ENCODE measurements at places on chromosomes 2 and 18.
A peak's percentile ranks its signal among the peaks of the same experiment; 100 is the strongest.

DNA sequence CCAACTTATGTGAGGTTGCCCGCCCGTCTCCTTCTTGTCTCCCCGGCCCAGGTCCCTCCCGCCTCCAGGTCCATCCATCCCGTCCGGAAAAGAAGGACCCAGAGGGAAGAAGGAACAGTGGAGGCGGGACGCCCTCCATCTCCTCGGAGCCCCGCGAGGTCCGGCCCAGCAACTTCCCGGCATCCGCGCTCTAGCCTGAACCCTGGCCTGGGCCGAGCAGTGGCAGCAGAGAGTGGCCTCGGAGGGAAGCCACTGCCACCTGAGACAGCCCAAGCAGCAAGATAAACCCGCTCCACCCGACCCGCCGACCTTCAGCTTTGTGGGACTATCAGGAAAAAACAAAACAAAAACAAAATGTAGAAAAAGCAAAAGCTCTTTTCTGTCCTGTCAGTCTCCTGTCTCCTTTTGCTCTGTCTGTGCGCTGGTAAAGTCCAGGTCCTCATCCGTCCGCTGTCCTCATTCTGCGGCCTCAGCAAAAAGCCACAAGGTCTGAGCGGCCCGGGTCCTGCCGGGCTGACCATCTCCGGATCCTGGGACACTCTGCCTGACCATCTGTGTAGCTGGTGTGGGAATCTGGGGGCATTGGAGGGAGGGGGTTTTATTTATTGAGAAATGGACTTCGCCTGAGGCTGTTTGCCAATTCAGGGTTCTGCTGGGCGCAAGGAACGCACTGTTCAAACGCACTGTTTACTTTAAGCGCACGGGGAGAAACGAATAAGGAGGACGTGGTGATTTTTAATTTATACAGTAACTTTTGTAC, 3.1 kb downstream of the DLX1 start:
- DNase-seq = peak; percentile 5

GRCh38 chr2:119338272-119338671, 28.4 kb downstream of the C2orf76 start:
- no peak for DNase-seq

DNA sequence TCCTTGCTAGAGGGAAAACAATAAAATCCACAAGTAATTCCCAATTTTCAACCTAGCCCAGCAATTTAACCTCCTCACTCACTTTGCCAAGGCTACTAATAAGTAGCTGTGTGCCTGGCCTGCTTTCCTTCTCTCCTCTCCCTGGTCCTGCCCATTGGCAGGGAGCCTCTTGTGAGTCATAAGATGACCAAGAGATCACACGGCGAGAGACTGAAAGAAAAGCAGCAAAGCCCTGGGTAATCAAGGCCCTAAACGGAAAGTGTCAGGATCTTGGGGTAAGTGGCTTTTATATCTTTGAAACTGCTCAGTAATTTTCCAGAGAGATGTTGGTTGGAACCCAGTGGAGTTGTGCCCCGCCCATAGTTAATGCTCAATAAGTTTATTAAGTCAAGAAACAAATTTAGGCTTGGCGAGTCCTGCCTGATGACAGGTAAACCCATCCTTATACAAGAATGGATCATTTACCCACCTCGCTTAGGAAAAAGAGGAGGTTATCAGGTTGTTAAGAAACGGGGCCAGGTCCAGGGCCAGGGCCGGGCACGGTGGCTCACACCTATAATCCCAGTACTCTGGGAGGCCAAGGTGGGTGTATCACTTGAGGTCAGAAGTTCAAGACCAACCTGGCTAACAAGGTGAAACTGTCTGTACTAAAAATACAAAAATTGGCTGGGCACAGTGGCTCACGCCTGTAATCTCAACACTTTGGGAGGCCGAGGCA, 10.0 kb upstream of the ADAM17 start:
- peak; percentile 85 for DNase-seq

DNA sequence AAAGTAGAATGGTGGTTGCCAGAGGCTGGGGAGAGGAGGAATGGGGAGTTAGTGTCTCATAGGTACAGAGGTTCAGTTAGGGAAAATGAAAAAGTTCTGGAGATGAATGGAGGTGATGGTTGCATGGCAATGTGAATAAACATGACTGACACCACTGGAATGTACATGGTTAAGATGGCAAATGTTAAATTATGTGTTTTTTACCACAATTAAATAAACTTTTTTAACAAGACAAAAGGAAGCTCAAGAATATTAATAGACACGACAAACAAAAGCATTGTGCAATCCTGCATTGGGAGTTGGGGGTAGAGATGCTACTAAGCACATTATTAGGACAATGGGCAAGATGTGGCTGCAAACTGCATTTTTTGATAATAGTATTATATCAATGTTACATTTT, 147.7 kb downstream of the TWIST2 start:
- DNase-seq = no peak

DNA sequence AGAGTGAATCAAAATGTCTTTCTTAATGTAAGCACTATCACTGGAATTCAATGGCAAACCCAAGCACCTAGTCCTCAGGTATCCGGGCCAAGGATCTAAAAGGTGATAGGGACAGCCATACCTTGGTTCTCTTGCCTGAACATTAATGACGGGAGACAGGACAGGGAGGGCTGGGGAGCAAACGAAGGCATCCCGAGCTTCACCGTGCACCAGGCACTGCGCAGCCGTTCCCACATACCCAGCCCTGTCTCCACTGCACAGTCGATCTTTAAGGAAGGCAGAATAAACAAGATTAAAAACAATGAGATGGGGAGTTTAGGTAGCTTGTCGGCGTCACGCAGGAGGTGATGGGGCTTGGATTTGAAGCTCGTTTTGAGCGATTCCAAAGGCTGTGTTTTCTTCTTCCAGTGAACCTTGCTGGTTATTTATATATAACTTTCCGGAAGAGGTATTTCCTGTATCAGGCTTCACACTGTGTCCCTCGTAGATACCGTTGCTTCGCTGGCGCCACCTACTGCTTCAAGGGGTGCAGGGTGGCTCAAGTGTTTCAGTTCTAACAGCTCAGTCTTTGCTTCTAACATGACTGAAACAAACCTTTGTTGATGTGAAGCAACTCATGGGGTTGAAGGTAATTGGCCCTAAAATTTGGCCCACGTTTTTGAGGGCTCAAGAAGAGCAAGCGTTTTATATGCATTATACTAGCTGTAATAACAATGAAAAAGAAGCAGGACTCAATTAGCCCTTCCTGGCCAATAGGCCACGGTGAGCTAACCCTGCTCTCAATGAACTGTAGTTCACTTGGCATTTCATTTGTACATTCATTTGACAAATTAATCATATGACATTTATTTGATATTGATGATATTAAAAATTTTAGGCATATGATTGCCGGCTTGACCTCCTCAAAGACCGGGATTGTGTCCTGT, 77.4 kb downstream of the DCDC2C start:
- DNase-seq = peak; percentile 82

- DNase-seq = no peak
These were observed 702.8 kb upstream of the SLC39A10 start for GRCh38 chr2:194954218-194954617.

DNA sequence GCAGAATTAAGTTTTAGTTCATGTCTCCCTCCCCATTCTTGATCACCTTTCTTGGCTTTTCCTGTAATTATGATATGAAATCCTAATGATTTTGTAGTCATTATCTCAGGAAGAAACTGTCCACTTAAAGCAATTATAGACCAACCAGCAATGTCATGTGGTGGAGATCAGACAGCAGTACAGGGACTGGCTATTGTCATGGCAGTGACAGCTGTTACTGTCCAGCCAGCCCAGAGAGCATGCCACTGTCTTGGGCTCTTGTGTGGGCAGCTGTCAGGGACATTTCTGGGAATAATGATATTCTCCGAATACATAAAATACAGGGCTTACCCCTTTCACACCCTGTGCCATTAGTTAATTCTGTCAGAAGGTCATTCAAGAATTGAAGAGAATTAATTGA, 355.3 kb upstream of the RAB12 start:
- peak; percentile 63 for DNase-seq

GRCh38 chr2:225076125-225076524, 33.9 kb upstream of the DOCK10 start:
- peak; percentile 76 for DNase-seq

- no peak for DNase-seq
These were observed 26.6 kb downstream of the MLPH start for GRCh38 chr2:237513693-237514092.

DNA sequence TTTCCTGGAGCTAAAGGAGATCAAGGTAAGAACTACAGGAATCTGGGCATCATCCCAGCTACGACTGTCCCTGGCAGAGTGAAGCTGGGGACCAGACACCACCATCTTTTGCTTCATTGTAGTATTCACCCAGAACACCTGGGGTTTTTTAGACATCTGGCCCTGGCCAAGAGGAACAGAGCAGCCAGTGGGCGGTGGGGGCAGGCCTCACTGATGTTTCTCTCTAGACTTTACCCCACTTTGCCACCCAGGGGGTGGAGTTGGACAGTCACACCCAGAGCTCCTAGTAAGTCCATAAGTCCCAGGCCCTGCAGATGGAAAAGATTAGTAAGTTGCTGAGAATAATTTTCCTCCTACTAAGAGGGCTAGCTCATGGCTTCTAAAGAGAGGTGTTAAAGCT, 39.6 kb downstream of the MARCO start:
- no peak for DNase-seq

- peak; percentile 65 for DNase-seq
These were observed 145.9 kb downstream of the CALCRL start for GRCh38 chr2:187302116-187302515.

- DNase-seq = no peak
These were observed 115.5 kb downstream of the NFATC1 start for GRCh38 chr18:79511271-79511670.

DNA sequence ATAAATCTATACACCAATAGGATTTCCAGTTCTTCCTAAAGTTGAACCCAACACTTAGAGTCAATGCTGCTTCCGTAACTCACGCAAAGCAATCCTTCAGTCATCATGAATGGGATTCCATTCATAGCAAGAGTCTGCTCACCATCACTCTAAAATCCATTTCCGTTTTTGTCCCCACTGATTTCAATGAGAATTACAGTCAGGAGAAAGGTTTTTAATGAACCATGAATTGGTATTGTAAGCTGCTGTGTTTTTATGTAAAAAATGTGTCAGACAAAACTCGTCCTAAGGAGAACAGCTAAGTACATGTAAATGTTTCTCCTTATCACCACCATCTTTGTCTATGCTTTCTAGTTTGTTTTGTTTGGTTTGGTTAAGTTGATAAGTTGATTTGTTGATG, 391.5 kb downstream of the IRS1 start:
- no peak for DNase-seq

DNA sequence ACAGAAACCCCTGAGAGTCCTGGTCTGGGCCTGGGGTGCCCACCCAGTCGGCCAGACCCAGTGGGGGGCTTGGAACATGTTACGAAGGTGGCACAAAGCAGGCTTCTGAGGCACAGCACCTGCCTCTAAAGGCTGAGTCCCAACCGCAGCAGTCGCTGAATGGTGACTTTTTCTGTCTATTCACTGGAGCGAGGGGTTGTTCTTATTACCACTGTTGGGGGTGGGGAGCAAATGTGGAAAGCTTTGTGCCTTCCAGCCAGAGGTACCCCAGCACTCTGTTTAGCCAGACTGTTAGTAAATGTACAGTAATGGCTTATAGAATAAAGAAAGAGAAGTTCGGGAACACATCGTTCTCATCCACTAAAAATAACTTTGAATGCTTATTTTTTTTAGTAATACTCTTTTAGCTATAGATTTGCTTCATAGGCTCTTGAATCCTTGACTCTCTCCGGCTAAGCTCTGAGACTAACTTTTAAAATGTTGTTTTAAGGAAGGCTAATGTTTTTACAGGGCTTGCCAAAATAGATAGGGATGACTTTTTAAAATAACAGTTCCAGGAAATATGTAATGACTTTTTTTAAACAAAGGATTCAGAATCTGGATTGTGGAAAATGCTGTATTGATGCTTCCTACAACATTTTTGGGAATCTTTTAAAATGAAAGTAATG, 23.4 kb upstream of the PTPN2 start:
- DNase-seq = peak; percentile 54

- DNase-seq = peak; percentile 57
These were observed 72.6 kb downstream of the TPGS2 start for GRCh38 chr18:36756242-36756641.
